ENCODE measurements at places on chromosomes 1 and 21.
A peak's percentile ranks its signal among the peaks of the same experiment; 100 is the strongest.

DNA sequence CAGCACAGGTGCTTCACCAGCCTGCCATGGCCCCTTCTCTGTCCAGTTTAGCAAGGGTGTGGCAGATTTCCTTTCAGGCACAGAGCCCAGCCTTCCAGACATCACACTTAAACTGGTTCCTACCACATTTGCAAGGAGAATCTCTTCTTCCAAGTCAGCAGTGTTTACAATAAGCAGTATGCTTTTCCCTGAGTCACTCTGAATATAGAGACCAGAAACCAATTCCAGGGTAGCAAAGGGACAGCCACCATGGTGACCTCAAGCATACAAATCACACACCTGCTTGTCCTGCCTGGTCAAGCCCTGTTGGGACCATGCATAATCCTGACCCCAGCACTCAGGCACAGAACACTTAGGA lies 8.7 kb upstream of the CBR3 start:
- no peak for DNase-seq

DNA sequence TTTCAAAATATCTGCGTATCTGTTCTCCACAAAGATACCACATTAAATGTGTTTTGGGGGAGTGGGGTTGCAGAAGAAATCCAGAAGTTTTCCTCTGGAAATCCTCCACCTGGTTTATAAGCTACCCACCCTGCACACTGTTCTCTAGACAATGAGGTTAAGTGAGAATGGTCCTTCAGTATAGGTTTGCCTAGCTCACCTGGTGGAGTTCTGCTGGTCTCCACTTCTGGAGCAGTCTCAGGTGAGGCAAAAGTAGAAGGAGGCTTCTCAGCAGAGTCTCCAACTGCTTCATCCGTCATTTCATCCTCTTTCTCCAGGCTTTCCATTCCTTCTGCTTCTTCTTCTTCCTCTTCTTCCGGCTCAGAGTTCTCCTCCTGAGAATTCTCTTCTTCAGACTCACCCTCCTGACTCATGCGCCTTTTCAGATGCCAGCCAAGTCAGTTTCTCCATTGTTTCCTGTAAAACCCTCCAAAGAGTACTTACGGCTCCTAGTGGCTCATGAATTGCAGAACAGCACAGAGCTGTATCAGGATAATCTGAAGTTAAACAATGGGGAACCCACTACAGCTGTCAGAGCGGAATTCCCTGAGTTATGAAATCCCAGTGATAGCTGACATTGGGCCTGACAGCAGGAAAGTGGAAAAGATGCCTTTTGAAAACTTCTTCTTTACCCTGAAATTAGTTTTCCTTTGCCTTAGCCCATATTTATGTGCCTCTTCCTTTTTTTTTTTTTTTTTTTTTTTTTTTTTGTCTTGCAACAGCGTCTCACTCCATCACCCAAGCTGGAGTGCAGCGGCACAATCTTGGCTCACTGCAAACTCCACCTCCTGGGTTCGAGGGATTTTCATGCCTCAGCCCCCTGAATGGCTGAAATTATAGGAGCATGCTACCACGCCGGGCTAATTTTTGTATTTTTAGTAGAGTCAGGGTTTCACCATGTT lies 38.5 kb downstream of the MSTO1 start:
- no peak for DNase-seq

- no peak for DNase-seq
Measured at GRCh38 chr1:65449214-65449823, 28.9 kb downstream of the LEPR start.

DNA sequence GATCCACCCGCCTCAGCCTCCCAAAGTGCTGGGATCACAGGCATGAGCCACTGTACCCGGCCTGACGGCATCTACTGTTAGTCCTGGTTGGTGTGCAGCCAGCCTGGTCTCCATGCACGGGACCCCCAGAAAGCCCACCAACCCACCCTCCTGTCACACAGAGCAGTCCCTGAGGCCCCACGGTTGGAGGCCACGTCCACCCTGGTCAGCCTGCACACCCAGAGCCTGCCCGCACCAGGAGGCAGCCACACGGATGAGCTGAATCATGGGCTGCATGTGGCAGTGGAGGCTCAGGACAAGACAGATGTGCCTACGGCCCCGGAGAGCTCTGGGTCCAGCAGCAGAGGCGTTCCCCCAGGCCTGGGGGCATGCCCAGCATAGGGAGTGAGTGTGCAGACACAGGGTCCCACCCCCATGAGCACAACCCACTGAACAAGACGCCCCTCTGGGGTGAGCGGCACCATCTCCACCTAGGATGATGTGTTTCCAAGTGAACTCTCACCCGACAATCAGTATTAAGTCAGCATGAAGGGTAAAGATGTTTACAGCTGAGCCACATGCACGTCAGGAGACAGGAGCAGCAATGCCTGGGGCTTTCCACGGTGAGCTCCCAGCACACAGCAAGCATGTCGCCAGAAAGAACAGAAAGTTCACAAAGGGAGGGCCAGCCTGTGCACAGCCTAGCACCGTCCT lies 102.1 kb downstream of the WDR4 start:
- DNase-seq = no peak

GRCh38 chr1:175887981-175888428 lies 144.6 kb upstream of the TNR start:
- DNase-seq = peak; percentile 74

- peak; percentile 70 for DNase-seq
Measured at GRCh38 chr1:61640531-61641530, 84.1 kb downstream of the TM2D1 start.

- DNase-seq = no peak
Measured at GRCh38 chr1:82030830-82031229, 230.1 kb downstream of the ADGRL2 start.

- DNase-seq = no peak
Measured at GRCh38 chr1:94017155-94017829, 103.7 kb downstream of the ABCA4 start.

GRCh38 chr1:229240532-229240931 lies 30.4 kb upstream of the RAB4A start:
- DNase-seq = no peak

- no peak for DNase-seq
Measured at GRCh38 chr1:2832506-2833453, 31.3 kb upstream of the TTC34 start.

- no peak for DNase-seq
Measured at GRCh38 chr1:153842006-153842471, 66.8 kb downstream of the SLC27A3 start.

GRCh38 chr21:26847921-26848320 lies 2.7 kb upstream of the ADAMTS1 start:
- DNase-seq = peak; percentile 30

GRCh38 chr1:204461331-204462228 lies 33.0 kb downstream of the PIK3C2B start:
- DNase-seq = peak; percentile 59

- no peak for DNase-seq
Measured at GRCh38 chr1:226609836-226610455, 61.4 kb downstream of the STUM start.

- DNase-seq = peak; percentile 43
Measured at GRCh38 chr1:219293410-219293809, 119.7 kb downstream of the LYPLAL1 start.

GRCh38 chr21:39000496-39000895 lies 182.8 kb downstream of the PSMG1 start:
- DNase-seq = peak; percentile 22
